ENCODE measurements at places on chromosomes 1 and 21. TPM values are rescaled to one million over a fixed set of nuclear protein-coding genes. Genes with fewer than 3 reads are reported as not detected.

MLLT11 gene
- 26.4 TPM for total RNA-seq

SPRR1A gene
- not detected for total RNA-seq

SLC30A10 gene
- total RNA-seq = not detected

PEX11B gene
- total RNA-seq = 25.9 TPM

OR14C36 gene
- not detected for total RNA-seq

KCNJ9 gene
- not detected for total RNA-seq

RGS7 gene
- total RNA-seq = 0.34 TPM

RAB4A gene
- total RNA-seq = 28.1 TPM

AK5 gene
- 8.6 TPM for total RNA-seq

UBQLN4 gene
- total RNA-seq = 28.2 TPM

CHAF1B gene
- 3.6 TPM for total RNA-seq

RAP1GAP gene
- total RNA-seq = 9.0 TPM

ORC1 gene
- total RNA-seq = 2.2 TPM

DIO1 gene
- not detected for total RNA-seq

CPT2 gene
- 14.1 TPM for total RNA-seq

CD1E gene
- not detected for total RNA-seq

HHAT gene
- total RNA-seq = 12.9 TPM

CHODL gene
- total RNA-seq = 1.3 TPM

ESPN gene
- 2.7 TPM for total RNA-seq

GNAT2 gene
- total RNA-seq = not detected

RNF207 gene
- 20.1 TPM for total RNA-seq

Data from kidney epithelial cell (primary cell).